NCI-H1092 treated with DMSO at 0.1 percent for 48 hours (cell line): ENCODE measurements at places on chromosomes 6 and 20.

- DNase-seq = no peak
These were observed 60.1 kb downstream of the SESN1 start for GRCh38 chr6:109034526-109034925.

- no peak for DNase-seq
These were observed 47.4 kb downstream of the AIG1 start for GRCh38 chr6:143107911-143108761.

GRCh38 chr20:11230999-11231398 is 557.2 kb upstream of the JAG1 start:
- DNase-seq = no peak

DNA sequence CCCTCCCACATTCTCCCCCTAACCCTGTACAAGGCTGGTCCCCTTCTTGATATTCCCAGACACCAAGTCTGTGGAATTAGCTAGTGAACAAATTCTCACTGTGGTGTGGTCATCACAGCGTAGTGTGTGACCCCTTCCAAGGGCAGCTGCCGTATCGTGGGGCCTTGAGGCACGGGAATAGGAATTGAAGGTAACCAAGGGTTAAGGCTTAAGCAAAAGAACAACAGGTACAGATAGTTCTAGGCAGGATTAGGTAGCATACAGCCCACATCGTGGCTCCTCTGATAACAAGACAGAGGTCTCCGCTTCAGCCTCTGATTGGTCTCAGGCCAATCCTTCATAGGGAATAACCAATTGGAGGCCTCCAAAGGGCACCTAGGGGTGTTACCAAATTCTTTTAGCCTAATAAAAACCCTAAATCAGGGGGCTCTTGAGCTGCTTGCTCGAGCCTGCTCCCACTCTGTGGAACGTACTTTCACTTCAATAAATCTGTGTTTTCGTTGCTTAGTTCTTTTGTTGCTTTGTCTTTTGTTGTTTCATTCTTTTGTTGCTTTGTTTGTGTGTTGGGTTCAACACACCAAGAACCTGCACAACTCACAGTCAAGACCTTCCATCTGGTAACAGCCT is 64.7 kb downstream of the GPR6 start:
- no peak for DNase-seq

DNA sequence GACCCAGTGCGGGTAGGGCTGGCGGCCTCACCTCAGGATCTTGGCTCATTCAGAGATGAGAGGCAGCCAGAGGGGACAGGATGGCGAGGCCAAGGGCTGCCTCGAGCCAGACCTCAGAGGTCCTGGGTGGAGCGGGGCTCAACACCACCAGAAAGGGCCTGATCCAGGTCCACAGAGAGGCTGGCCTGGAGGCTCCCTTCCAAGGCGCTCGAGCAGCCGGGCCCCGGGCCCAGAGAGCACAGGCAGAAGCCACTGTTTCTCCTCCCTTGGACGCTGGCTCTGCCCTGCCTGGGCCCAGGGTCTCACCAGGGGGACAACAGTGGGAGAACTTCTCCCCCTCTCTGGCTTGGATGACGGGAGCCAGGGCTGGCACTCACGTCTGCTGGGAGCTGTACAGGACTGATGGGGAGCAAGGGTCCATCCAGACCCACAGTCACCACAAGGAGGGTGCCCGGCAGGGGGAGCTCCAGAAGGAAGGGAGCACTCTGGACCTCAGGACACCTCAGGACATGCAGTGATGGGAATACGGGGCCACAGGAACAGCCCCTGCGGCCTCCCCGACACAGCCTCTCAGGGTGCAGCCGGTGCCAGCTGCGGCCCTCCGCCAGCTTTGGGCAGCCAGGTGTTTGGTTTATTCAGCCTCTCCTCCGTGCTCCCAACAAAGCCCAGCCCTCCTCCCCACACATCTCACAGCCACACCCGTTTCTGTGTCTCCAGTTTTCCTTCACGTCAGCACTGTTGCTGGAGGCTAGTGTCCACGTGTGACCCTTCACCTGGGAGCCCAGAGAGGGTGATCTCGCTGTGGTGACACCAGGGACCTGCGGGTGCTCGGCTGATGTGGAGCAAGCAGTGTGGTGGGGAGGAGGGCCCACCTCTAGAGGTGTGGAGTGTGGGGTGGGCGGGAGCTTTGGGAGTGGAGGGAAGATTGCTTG is 8.7 kb downstream of the RPS21 start:
- no peak for DNase-seq

- no peak for DNase-seq
These were observed at the start of gene FAM162B for GRCh38 chr6:116764961-116765841. FAM162B (minus strand) TSS chr6:116765719; CDS start chr6:116765576, 143 bp downstream.

GRCh38 chr20:40568200-40568599 is 120.8 kb downstream of the MAFB start:
- DNase-seq = no peak

GRCh38 chr20:6612606-6612923 is 154.9 kb upstream of the BMP2 start:
- DNase-seq = no peak
